ENCODE measurements at places on chromosomes 11 and 22.

GRCh38 chr11:111460340-111460739, 51.8 kb downstream of the BTG4 start:
- DNase-seq: no peak

DNA sequence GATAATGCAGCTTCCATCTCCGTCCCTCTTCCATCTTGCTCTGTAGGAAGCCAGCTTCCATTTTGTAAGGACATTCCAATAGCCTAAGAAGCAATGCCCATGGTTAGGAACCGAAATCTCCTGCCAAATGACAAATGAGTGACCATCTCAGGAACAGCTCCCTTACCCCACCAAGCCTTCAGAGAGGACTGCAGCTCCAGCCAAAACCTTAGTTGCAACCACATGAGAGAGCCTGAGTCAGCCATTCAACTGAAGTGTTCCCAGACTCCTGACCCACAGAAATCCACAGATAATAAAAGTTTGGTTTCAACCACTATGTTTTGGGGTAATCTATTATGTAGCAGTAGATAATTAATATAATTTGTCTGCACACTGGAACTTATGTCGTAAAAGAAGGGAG, 51.7 kb upstream of the LDLRAD3 start:
- no peak for DNase-seq

GRCh38 chr11:33877038-33877437, 14.8 kb downstream of the LMO2 start:
- DNase-seq: no peak

DNA sequence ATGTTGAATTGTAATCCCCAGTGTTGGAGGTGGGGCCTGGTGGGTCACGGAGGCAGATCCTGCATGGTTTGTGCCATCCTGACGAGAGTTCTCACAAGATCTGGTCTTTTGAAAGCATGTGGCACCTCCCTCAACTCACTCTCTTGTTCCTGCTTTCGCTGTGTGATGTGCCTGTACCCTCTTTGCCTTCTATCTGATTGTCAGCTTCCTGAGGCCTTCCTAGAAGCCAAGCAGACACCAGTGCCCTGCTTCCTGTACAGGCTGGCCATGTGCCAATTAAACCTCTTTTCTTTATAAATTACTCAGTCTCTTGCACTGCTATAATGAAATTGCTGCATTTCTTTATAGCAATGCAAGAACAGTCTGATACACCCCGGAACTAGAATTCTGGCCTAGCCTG, 13.1 kb downstream of the PTPN5 start:
- DNase-seq: no peak

DNA sequence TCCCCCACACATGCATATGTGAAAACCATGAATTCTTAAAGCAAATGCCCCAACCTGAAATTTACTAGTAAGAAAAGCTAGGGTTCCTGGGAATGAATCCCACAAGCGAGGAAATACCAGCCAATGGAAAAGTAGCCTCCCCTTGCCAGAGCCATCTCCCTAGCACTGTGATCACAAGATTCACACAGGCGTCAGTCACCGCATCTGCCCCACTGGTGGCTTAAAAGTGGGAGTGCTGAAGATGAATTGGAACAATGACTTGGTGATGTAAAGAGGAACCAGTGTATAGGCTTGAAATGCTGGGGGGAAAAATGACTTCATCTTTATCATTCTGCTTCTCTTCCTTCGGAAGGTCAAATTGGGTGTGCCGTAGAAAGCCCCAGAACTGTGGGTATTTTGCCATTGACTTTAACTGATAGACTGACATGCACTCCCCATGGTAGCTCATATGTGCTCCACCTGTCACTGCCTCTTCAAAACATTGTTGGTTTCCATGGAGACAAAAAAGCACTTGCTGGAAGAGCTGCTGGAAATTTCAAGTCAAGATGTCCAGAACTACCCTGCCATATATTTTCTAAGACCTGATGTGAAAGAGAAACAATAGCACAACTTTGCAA, 19.2 kb upstream of the ASPHD2 start:
- DNase-seq: no peak

DNA sequence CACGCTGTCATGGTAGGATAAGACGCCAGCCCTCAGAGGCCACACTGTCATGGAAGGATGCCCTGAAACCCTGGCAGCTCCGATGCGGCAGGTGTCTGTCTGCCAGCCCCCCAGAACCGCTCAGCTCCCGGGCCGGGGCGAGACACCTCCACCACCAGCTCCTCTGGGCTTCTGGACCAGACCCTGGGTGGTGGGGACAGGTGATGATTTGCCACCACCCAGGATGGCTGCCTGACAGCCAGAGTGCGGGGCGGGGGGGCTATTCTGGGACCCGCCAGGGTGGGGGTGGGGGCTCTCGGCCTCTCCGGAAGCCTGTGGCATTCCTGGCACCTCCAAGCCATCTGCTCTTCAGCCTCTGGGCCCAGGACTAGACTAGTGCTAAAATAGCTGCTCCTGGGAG, 9.4 kb downstream of the PHLDA2 start:
- no peak for DNase-seq

- no peak for DNase-seq
Measured at GRCh38 chr22:31096657-31097279, 10.6 kb downstream of the SELENOM start.

GRCh38 chr11:46240371-46240770, 37.1 kb upstream of the CREB3L1 start:
- no peak for DNase-seq

DNA sequence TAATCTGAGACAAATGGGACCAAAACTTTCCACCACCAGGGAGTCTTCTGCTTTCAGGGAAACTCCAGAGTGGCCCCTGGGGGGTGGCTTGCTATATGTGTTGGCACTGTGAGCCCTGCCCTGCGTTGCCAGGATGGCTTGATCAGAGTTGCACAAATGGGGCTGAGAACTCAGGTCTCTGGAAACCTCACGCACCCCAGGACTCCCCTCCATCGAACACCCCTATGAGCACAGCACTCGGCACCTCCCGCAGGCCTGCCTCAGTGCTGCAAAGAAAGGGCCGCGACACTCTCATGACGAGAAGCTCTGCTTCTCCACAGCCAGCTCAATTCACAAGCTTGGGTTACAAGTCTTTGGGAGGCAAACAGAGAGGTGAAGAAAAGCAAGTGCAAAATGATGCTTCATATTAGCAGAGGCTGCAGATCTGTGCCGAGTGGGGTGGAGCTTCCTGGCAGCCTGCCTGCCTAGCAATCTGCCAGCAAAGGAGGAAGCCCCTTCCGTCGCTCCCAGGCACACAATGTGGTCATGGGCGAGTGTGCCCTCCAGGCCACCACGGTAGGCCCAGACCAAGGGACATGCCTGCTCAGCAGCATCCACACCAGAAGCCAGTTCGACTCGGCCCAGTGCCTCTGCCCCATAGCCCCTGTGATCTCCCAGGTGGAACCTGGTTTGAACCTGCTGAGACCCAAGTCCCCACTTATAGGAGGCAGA, 55.7 kb downstream of the MYH9 start:
- DNase-seq: peak; percentile 82

DNA sequence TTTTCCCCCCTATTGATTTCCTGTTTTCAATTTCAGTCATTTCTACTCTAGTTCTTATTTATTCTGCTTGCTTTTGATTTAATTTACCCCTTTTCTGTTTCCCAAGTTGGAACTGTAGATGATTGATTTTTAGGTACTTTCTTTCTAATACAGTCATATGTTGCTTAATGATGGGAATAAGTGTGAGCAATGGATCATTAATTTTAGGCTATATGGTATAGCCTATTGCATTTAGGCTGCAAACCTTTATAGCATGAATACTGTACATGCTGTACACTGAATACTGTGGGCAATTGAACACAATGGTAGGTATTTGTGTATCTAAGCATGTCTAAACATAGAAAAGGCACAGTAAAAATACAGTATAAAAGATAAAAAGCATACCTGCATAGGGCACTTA, 44.9 kb downstream of the DDX10 start:
- no peak for DNase-seq

DNA sequence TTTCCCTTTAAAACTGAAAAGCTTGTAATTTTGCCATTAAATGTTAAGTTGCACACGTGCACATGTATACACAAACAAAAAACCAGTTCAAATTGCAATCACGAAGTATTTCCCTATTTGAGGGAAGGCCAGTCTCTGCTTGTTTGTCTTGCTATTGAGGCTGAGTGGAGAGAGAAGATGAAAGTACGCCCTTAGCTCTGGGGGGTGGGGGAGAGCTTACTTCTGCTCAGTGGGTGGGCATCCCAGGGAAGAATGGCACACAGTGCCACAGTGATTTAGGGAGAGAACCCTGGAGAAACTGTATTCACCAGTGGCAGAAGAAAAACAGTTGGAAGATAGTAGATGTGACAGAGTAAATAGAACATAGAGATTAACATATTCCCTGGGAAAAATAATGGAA, 8.7 kb downstream of the YAP1 start:
- DNase-seq: no peak

GRCh38 chr11:111725621-111726020, 40.6 kb downstream of the PPP2R1B start:
- no peak for DNase-seq

DNA sequence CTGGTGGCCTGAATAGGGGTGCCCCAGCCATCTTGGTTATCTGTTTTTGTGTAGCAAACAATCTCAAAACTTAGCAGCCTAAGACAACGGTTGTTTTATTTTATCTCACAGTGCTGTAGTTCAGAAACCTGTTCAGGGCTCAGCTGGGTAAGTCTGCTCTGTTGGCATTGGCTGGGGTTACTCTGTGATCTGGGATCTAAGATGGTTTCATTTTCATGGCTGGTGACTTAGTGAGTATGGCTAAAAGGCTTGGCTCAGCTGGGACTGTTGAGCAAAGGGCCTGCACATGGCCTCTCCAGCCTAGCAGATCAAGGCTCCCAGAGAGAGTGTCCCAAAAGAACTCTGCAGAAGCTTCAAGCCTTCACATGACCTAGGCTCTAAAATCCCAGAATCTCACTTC, 60.8 kb upstream of the POU2AF1 start:
- no peak for DNase-seq

- DNase-seq: no peak
Measured at GRCh38 chr11:130533871-130534270, 85.4 kb downstream of the ADAMTS15 start.

DNA sequence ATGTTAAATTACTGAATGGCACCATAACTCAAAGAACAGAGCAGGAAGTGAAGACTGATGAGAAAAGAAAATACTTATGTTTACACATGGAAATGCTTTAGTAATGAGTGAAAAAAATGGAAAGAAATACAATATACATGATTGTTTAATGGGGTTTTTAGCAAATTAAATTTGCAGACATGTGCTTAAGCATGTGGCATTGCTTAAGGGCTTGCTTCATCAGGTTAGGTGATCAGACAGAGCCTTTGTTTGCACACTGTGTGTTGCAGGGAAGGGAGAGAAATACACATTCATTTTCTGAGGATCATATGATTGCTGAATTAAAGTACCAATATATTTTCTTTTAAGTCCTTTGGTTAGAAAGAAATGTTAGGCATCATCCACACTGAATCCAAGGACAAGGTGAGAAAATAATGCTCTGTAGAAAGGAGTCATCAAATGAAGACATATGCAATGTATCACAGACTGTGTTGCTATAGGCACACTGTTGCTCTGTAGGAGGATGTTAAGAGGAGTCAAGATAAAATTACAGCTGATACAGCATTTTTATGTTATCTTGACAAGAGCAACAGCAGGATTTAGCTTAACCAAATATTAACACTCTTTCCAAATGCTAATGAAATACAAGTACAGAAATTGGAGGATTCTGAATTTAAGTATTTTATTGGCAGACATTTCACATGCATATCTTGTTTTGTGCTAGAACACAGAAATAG, 23.4 kb upstream of the ARHGAP20 start:
- no peak for DNase-seq

- peak; percentile 79 for DNase-seq
Measured at GRCh38 chr22:44455151-44455962, 42.7 kb downstream of the RTL6 start.

DNA sequence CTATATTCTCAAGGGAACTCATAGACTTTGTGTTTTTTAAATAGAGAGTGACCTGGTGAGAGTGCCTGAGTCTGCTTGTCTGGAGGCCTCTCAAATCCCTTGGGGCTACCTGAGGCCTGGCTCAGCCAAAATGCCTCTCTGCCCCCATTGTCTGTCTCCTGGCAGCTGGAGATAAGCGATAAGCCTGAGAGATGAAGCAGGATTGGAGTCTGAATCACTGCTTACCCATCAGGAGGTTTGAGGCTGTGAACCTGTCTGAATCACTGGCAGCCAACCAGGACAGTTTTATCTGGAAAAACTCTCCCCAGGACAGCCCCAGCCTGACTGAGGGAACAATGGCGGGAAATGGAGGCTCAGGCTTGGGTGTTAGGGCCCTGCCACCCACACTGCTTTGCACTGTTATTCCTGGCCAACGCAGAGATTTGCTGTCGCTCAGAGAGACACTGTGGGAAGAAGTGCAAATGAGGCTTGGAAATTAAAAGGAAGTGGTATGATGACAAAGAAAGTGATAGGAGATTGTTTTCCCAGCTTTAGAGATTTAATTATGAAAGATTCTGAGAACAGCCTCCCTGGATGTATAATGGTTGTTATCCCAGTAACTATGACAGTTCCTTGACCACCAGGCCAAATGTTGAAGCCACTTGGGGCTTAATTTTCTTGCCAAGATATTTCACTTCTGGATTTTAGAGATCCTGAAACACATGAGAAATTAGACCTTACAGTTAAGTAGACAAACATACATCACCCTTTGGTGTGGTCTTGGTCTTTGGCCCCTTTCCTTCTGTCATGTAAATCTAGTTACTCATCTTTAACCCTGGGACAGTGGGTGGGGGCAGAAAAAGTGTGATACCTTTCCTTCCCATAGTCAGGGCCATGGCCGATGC, 102.1 kb downstream of the RASSF10 start:
- no peak for DNase-seq

DNA sequence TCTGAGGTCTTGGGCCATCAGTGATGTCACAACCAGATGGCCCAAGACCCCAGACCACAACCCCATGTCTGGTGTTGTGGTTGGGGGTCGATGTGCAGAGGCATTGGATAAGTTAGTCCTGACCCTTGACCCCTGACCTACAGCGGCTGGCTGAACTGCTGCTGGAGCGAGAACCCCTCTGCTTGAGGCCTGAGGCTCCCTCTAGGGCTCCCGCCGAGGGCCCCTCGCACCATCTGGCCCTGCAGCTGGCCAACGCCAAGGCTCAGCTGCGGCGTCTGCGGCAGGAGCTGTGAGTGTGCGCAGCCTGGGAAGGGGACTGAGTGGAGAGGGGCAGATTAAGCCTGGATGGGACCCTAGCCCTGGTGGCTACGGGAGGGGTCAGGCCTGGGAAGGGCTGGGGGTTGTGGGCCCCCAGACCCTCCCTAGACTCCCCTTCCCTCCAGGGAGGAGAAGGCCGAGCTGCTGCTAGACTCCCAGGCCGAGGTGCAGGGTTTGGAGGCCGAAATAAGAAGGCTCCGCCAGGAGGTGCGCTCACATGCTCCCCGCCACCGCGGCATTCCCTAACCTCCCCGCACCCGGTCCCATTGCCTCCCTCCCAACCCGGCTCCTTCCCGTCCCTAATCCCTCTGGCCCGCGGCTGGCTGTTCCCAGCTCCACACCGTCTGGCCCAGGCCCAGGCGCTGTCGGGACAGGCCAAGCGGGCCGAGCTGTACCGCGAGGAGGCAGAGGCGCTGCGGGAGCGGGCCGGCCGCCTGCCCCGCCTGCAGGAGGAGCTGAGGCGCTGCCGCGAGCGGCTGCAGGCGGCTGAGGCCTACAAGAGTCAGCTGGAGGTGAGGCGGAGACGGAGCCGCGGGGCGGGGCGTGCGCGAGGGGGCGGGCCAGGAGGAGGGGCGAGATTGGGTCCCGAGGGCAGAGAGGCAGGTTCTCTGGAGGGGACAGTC, 2.1 kb downstream of the CCDC88B start:
- DNase-seq: peak; percentile 91

GRCh38 chr11:103871923-103872551, 164.4 kb upstream of the DDI1 start:
- peak; percentile 4 for DNase-seq

GRCh38 chr11:24855951-24856350, 359.1 kb downstream of the LUZP2 start:
- DNase-seq: no peak

Measured in natural killer cell (primary cell).